Stimulated activated CD8-positive, alpha-beta memory T cell treated with anti-CD3 and anti-CD28 coated beads, Interleukin-7, amount 100 ng/mL, for 4 hours (primary cell): ENCODE measurements at places on chromosomes 2 and 18.

GRCh38 chr2:3154146-3154545 lies 223.5 kb downstream of the EIPR1 start:
- no peak for DNase-seq

GRCh38 chr2:158273791-158274190 lies 172.1 kb downstream of the UPP2 start:
- no peak for DNase-seq

GRCh38 chr18:32896776-32897547 lies 124.1 kb upstream of the KLHL14 start:
- no peak for DNase-seq

- DNase-seq: peak; percentile 35
These were observed 108.7 kb downstream of the UXS1 start for GRCh38 chr2:106085181-106085940.

DNA sequence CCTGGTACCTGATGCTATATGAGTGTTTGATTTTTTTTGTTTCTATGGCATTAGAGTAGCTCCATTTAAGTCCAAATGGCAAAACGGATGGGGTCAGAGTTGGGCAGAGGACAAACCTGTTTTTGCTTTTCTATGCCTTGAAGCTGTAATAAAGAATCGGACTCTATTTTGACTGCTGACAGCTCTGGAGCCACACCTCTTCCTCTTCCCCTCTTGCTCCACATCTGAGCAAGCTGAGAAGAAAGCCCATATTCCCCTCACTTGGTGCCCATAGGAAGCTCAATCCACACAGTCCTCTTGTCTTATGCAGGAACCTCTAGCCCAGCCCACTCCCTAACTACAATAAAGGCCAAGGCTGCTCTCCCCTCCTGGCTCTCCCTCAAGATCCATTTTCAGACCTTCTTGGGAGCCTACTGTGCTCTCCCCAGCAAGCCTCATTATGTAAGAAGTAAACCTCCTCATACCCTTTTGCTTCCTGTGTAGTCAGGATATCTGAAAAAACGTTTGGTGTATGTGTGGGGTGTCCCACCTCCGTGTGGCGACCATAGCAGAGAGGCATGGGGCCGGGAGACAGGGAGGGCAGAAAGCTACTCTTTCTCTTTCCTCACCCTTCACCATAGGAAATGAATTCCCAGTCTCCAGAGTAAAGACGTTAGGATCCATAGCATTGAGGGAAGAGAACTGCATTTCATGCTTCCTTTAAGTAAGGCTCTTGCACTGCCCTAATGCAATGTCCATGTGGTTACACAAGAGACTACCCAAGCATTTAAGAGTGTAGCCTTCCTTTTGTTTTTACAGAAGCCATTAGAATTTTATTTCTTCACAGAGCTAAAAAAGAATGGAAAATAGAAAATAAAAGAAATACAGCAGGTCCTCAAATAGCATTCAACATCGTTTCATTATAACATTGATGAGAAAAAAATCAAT lies 41.9 kb upstream of the RAPGEF4 start:
- no peak for DNase-seq

- DNase-seq: no peak
These were observed 160.3 kb downstream of the CSRNP3 start for GRCh38 chr2:165629776-165630175.

DNA sequence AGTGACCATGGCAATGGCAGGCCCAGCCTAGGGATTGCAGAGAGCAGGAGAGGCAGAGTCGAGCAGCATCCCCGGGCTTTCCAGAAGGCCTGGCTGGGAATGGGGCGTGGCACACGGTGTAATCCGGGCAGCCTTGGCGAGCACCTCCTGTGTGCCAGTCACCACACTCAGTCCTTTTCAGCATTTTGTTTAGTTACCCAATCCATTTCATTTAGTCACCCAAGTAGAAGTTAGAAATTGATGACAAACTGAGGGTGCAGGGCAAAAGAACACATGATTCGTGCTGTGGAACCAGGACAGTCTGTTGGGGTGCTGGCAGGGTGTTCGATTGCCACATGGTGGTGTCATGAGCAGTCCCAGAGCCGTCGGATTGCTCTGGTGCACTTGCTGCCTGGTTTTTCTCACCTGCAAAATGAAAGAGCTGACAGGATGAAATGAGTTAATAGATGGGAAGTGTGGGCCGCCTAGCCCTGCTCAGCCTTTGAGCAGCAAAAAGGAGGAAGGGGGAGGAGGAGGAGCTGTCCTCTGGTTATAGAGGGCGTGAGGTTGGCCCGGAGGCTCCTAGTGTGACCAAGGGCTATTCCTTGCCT lies 299.4 kb downstream of the AGAP1 start:
- no peak for DNase-seq

DNA sequence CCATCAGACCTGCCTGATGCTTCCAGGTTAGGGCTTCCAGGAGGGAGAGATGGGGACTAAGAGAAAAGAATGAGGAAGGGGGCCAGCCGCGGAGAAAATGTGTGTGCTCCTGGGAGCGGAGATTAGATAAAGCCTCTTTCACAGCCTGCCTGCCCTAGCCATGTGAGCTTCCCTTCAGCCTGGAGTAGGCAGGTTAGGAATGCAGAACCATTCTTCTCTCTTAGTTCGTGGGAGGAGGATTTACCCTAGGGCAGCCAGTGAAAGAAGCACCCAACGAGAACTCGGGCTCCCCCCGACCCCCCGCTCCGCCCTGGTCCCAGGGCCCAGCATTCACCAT lies 36.1 kb downstream of the POMC start:
- DNase-seq: no peak

- no peak for DNase-seq
These were observed 9.6 kb downstream of the ACKR3 start for GRCh38 chr2:236579048-236579745.

DNA sequence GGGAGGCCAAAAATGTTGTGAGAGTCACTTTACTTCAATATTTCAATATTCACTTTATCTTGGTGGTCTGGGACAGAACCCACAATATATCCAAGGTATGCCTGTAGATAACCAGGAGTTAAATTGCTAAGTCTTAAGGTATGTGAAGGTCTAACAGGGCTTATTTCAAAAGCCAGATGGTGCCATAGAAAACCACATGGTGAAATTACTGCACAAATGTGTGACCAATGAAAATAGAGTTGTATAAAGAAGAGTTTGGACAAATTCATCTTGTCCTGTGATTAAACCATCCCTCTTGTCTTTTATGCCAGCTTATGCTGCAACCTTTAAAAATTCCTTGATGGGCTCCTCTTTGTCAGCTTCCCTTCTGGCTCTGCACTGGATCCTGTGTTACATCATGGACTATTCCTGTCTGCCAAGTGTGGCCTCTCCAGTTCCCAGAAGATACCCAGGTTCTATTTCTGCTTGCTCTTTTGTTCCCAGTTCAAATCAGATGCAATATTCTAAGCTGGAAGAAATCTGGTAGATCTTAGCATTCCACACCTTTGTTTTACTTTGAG lies 46.8 kb downstream of the ANTXR1 start:
- DNase-seq: no peak

GRCh38 chr2:8980096-8980495 lies 23.4 kb downstream of the MBOAT2 start:
- DNase-seq: no peak

- DNase-seq: peak; percentile 58
These were observed 53.6 kb downstream of the PKDCC start for GRCh38 chr2:42101206-42102023.

- DNase-seq: no peak
These were observed 122.9 kb upstream of the ITGA4 start for GRCh38 chr2:181334158-181334826.

DNA sequence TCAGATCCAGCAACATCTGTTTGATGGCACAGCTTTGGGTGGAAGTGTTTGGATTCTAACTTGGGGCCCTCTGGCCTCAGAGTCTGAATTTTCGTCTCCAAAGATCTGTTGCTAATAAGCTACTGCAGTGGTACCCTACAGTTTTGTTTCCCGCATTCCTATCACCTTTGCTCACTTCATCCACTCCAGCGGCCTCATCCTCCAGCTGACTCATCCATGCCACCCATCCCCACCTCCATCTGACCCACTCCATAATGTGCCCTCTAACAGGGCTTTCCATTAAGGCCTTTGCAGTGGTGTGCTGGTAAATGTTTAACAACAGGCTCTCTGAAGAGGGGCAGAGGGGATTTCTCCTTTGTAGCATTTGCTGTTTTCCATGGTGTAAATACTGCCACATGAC lies 225.5 kb downstream of the TGIF1 start:
- no peak for DNase-seq

- peak; percentile 21 for DNase-seq
These were observed 72.8 kb upstream of the TAF1B start for GRCh38 chr2:9770308-9771100.

GRCh38 chr2:230781130-230781797 lies 68.6 kb downstream of the CAB39 start:
- DNase-seq: peak; percentile 13

- no peak for DNase-seq
These were observed 248.7 kb upstream of the PIK3C3 start for GRCh38 chr18:41706301-41706700.

DNA sequence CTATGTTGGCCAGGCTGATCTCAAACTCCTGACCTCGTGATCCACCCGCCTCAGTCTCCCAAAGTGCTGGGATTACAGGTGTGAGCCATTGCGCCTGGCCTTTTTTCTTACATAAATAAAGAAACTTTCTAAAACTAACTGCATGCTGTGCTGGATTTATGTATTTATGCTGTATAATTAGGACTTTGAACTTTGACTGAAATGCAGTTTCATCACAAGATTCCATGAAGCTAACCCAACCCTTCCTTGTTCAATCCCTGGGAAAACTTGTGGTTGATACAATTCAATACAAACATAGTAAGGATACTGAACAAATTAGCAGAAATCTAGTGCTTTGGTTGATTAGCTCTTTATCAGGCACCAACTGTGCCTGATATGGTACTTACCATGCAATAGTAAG lies 20.9 kb upstream of the SLC35F5 start:
- no peak for DNase-seq

GRCh38 chr2:84792856-84793522 lies 87.9 kb downstream of the TRABD2A start:
- no peak for DNase-seq

- DNase-seq: no peak
These were observed 22.4 kb downstream of the TWSG1 start for GRCh38 chr18:9356976-9357375.

GRCh38 chr2:219823574-219823973 lies 196.1 kb downstream of the SLC4A3 start:
- no peak for DNase-seq

GRCh38 chr2:55223958-55224760 lies 7.9 kb downstream of the CLHC1 start:
- no peak for DNase-seq

DNA sequence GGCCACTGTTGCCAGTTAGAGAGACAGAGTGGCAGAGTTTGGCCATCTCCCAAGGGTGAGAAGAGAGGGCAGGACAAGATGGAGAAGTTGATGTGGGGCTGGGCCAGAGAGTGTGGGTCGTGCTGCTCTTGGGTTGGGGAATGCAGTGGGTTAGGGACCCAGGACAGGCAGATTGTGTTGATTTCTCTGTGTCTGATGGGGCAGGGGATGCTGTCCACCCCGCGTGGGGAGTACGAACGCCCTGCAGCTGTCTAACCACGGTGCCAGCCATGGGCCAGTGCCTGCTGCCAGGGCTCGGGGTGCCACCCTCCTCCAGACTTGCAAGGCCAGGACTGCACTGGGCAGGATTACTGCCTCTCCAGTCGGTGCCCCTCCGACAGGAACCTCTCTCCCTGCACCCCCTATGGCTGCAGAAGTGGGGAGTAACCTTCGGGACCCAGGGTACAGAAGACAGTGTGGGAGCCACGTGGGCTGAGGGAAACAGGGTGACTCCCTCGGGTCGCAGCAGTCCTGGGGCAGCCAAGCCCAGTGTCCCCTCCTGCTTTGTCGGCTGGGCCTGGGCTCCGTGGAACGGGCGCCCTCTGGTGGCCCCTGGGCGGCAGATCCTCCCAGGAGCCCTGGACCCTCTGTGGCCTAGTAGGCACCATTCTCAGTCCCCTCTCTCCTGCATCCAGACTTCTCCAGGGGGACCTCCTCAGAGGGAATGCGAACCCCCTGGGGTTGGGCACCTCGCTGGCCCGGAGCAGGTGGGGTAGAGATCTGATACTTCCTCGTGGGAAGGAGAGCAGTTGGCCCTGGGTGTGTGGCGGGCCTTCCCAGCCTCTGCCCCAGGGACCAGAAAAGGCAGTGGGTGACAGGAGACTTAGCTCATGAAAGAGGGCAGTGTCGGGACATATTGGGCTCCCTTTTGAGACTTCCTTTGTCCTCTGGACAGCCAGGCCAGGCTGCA lies 2.7 kb downstream of the GPC1 start:
- peak; percentile 51 for DNase-seq

GRCh38 chr18:24065906-24066305 lies 51.4 kb downstream of the TTC39C start:
- DNase-seq: no peak

DNA sequence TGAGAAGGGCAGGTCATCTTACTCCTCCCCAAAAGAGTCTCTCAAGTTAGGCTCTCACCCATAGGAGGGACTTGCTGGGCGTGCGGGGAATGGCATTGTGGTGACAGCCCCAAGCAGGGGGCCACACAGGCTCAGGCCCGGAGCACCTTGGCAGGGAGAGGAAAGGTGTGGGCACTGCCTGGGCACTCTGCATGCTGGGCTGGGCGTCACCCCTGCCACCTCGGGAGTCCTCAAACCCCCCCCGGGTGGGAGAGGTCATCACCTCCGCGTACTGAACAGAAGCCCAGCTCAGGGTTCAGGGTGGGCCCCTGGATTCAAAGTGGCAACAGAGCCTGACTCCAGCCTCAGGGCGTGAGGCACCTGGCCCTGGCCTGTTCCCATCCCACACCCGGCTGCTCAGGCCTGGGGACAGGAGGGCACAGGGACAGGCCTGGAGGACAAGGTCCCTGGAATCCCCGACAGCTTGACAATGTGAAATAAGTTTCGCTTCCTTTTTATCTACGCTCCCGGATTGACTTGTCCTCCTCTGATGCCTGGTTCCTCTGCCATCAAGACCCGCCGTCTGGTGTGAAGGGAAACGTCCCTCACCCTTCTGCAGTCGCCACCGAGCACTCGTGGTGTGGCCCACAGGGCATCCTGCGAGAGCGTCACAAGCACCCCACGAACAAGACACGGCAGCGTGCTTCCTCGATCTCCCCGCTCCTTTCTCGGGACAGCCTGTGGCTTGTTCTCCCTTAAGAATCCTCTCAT lies 97.8 kb downstream of the HDAC4 start:
- no peak for DNase-seq

DNA sequence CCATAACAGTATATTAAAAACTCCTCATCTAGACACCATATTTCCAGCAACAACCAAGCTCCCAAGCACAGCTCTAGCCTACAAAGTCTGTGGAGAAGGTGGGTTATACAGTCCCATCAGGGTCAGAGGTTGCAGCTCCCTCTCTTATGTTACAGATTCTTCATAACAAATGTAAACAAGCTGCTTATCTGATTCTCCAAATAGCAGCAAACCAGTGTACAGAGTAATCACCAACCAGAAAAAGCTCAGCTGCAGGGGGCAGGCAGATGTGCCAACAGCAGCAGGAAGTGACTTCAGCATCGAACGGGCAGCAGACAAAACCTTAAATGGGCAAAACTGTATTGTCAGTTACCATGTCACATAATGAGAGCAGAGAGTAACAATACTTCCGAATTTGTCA lies 52.9 kb upstream of the NABP1 start:
- peak; percentile 21 for DNase-seq
